ENCODE measurements at places on chromosomes 16 and 17. TPM values are rescaled to one million over a fixed set of nuclear protein-coding genes. Genes with fewer than 3 reads are reported as not detected.

GRCh38 chr17:80101946-80102663, 724 bp downstream of the GAA start:
- DNase-seq, result peak; percentile 42

GRCh38 chr16:52518884-52519283, 28.1 kb downstream of the TOX3 start:
- no peak for DNase-seq

The TNFRSF17 gene
- polyA plus RNA-seq, result not detected

DNA sequence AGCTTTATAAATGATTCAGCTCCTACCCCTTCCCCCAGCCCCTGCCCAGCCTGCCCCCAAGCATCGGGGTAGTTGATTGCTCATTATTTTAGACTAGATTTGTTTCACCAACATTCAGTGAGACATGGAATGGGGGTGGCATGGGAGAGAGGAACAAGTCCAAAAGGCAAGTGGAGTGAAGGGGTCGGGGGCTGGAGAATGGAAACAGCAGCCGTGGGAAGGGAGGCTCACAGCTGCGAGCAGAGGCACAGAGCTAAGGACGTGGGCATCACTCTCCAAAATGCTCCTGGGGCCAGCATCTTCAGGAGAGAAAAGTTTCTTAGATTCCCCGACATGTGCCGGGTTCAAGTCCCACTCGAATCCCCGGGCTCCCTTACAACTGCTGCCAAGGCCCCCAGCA, 19.3 kb downstream of the PIPOX start:
- DNase-seq, result no peak

- DNase-seq, result peak; percentile 56
Measured at GRCh38 chr16:88527186-88527936, 42.8 kb upstream of the ZC3H18 start.

- DNase-seq, result peak; percentile 44
Measured at GRCh38 chr17:74833501-74834377, 25.9 kb downstream of the GRIN2C start.

DNA sequence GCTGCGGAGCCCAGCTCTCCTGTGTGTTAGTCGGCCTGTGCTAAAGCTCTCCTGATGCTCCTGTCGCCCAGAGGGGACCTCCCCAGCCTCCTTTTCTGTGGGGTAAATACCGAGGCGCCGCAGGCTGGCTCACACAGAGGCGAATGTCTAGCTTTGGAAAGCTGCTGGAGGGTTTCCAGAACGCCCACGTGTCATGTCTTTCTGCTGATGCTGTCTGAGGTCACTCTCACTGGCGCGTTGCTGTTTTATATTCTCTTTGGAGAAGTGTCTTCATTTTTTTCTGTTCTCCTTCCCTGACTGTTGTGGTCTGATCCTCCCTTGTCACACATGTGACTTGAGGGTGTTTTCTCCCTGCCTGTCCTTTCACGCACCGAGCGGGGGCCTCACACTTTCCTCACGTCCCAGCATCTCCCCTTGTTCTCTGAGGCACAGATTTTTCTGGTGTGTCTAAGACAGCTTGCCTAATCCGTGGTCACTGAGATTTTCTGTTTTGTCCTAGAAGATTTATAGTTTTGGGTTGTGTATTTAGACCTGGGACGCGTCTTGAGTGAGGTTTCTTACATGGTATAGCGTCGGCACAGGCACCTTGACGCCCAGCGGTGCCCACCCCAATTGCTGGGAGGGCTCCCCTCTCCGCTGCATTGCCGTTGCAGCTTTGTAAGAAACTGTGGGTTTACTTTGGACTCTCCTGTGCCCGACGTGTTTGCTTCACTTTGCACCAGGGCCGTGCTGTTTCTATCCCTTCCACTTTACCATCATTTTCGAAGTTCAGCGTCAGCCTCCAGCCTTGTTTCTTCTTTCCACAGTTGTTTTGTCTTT, 92.1 kb upstream of the ZNF750 start:
- no peak for DNase-seq

The ACSM2A gene
- polyA plus RNA-seq, result 0.69 TPM

GRCh38 chr17:70677783-70678647, 508.7 kb downstream of the KCNJ2 start:
- no peak for DNase-seq

- peak; percentile 4 for DNase-seq
Measured at GRCh38 chr17:17077101-17077500, 34.8 kb downstream of the MPRIP start.

The C17orf67 gene
- 3.5 TPM for polyA plus RNA-seq

DNA sequence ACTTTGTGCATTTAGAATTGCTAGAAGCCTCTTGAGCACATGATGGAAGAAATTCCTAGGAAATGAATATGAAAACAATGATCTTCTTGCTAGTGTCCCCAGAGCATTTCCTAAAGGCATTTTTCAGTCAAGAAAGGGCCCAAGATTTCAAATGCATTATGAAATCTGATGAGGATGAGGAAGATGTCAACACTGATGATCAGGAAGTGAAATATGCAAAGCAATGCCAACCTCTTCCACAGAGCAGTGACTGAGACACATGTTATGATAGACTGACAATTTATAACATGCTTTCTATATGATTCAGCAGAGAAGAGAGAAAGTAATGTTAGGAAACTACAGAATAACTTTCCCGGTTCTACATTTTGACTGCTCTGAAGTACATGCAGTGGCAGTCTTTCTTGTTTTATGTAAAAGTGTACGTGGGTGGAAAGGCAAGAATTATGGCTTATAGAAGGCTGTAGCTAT, 859.1 kb upstream of the GOT2 start:
- DNase-seq, result no peak

DNA sequence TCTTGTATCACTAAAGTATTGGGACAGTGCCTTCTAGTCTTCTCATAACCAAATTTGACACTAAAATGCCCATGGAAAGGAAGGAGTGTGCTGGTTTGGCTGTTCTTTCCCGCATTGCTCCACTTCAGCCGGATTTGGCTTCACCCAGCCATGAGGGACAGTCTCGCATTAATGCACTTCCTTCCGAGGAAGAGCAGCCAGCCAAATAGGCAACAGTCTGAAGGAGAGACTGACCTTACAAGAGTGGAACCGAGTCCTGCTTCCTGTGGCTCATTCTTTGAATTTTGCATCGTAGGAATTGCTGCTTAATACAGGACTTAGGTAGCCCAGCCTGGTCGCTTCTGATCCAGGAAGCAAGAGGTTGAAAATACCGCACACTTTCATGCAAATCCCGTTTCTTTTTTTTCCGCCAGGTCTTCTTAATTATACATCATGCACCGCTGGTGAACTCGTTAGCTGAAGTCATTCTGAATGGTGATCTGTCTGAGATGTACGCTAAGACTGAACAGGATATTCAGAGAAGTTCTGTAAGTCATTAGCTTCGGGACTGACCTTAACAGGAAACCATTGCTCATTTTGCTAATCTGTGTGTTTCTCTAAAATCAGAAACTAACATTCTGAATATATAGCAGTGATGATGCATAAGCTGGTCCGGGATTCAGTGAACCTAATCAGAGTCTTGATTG, 38.2 kb downstream of the CLEC16A start:
- DNase-seq, result no peak

The HIC1 gene
- polyA plus RNA-seq, result 21.4 TPM

GRCh38 chr16:84423416-84423837, 55.1 kb downstream of the ATP2C2 start:
- DNase-seq, result no peak

The DRG2 gene
- 41.2 TPM for polyA plus RNA-seq

DNA sequence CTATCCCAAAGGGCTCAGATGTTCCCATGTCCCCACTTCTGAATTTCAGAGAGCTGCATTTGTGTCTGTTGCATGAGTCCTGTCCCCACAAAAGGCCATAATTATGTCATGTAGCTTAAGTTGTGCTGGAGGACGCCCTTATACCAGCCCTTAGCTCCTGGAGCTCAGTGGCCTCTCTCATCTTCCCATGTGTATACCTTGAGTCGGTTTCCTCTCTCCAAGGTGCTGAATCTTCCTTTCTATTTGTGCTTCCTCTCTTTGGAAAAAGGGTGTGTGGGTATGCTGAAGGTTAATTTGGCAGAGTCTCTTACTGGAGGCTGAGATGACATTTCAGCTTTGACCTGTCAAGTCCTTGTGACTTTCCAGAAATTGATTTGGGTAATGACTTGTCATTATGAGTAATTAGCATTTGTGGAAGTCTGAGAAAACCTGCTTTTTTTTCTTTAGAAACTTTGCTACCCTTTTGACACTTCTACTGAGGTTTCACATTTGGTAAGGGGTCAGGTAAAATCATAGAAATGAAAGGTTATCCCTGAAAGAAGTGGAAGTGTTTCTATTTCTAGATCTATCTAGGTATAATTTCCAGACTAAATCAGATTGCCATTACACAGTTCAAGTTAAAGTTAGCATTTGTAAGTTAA, 185.4 kb downstream of the ABCC12 start:
- no peak for DNase-seq

The SLC52A1 gene
- 0.13 TPM for polyA plus RNA-seq

GRCh38 chr17:44552361-44552760, 4.9 kb upstream of the FZD2 start:
- no peak for DNase-seq

- peak; percentile 79 for DNase-seq
Measured at GRCh38 chr17:50661795-50662391, 27.2 kb downstream of the ABCC3 start.

DNA sequence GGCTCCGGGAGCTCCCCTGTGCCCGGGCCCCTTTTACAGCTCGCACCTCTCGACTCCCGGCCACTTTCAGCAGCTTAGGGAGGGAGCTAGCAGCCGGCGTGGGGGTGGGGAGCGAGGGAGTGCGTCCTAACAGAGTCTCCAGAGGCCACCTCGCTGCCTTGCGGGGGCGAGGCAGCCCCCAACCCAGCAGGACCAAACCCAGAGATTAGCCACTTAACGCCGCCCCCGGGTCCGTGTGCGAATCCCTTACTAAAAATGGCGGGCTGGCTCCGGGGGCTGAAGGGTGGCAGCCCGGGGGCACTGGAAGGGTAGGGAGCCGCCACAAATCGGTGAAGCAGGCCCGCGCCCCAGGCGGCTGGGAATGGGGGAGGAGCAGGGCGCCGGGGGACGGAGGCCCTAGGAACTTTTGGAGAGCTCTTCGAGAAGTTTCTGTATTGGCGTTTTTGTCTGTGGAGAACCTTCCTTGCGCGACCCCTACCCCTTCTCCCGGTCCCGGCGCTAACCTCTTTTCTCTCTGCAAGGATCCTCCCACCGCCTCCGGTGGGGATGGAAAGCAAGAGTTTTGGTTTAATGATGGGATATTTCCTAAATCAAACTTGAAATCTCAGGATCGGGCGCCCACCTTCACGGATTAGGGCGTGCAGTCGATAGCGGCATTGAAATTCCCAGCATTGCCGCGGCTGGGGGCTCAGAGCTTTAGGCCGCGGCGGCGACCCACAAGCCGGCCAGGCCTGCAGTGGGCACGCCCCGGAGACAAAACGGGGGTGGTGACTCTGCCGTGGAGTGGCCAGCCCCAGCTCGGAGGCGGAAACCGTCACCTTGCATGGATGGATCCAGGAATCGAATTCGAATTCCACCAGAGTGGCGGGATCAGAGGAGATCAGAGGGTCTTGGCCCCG, 793 bp upstream of the IRX3 start:
- no peak for DNase-seq

GRCh38 chr16:79648826-79649225, 48.3 kb upstream of the MAF start:
- no peak for DNase-seq
